Heart right ventricle (tissue), 16 donors: ENCODE measurements at places on chromosomes 3 and 15.

DNA sequence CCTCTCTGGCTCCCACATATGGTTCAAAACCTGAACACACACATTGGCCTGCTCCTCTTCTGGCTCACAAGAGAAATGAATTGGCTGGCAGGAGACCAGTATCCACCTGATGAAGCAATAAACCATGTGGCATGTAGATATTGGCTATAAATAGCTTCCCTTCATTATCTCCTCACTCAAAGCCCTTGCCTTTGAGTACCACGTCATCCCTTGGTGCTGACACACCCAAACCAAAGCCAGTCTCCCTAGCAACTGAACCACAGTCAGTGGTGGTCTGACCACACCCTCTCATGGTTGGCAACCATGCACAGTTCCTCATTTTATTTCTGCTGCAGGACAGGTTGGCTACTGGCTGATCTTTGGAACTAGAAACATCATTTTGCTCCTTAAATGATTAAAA is 98.8 kb downstream of the ZNF621 start:
- DNase-seq: no peak

GRCh38 chr3:45145681-45146614 is at the start of gene CDCP1:
Gene CDCP1 (minus strand): TSS chr3:45146378. CDS start chr3:45146287, 91 bp downstream.
- no peak for DNase-seq

- DNase-seq: no peak
Measured at GRCh38 chr15:46703020-46703861, 1014.1 kb upstream of the SEMA6D start.

DNA sequence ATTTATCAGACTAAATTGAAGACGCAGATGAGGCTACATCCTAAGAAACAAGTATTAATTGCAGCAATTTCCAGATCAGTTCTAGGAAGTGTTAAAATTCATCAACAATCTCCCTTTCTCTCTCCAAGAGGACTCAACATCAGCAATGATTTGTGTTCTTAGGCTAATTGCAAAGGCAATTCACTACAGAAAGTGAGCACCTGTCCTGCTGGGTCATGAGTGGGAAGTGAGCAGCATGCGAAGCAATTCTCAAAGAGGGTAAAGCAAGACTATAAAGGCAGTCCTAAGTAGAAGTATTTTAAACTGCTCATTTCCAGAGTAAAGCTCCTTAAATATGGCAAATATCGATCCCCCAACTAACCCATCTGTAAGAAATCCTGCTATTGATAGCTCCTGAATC is 1191.0 kb upstream of the ALCAM start:
- DNase-seq: no peak

- DNase-seq: no peak
Measured at GRCh38 chr3:113055961-113056360, 65.2 kb downstream of the GTPBP8 start.

DNA sequence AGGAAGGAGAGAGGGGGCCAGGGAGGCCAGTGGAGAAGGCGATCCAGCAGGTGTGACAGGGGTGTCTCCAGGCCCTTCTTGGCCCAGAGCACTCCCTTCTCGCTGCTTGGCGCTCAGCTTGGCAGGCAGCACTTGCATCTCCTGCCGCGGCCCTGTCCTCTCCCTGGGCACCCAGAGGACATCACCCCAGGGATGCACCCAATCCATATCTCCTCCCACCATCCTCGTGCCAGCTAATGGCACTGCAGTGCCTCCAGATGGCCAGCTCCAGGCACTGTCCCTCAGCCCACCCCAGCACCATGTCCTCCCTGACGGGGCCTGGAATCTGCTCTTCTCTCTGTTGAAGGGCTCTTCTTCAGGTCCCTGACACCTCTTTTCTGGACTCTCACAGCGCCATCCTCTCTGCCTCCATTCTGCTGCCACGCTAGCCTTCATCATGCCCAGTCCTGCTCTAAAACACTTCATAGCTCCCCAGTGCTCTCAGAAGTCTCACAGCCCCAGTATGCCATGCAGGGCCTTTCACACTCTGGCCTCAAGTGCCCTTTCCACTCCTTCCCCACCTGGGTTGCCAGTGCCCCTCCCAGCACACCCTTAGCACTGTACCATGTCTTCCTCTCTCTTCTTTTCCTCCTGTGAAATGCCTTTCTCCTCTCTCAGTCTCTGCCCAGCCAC is 106.8 kb upstream of the SLC6A11 start:
- no peak for DNase-seq

- DNase-seq: no peak
Measured at GRCh38 chr3:160154033-160154432, 71.2 kb upstream of the C3orf80 start.

DNA sequence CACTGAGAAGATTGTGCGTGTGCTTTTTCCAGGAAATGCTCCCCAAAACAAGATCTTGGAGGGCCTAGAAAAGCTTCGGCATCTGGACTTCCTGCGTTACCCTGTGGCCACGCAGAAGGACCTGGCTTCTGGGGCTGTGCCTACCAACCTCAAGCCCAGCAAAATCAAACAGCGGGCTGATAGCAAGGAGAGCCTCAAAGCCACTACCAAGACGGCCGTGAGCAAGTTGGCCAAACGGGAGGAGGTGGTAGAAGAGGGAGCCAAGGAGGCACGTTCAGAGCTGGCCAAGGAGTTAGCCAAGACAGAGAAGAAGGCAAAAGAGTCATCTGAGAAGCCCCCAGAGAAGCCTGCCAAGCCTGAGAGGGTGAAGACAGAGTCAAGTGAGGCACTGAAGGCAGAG is 4.8 kb downstream of the MAP1A start:
- DNase-seq: no peak

GRCh38 chr3:69209413-69209812 is 87.0 kb upstream of the LMOD3 start:
- DNase-seq: no peak
